ENCODE measurements at places on chromosomes 3 and 15.

DNA sequence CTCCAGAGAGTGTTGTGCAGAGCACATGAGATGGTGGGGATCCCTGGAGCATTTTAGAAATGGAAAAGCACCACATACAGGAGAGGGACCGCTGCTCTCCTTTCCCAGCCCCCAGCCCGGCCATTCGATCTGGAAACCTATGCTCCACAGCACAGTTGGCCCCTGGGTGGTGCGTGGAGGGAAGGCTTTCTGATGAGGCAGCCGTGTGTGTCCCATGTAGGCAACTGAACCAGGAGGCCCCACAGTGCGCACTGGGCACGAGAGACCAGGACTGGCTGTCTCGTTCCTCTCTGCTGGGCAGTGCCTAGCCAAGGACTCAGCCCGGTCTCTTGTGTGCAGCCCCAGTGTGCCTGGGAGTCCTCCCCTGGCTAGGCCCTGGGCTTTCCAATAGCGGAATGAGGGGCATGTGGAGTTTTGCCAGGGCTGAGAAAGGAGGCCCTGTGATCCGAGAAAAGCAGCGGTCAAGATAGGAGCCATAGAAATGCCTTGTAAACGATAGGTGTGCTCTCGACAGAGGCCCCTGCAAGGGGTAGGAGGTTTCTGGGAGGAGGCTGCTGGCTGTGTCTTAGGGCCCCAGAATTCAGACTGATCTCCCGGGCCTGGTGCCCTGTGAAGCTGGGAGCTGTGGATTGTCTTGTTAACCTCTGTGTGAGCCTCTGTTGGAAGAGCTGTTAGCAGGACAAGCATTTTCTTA, 39.0 kb downstream of the CHDH start:
- DNase-seq = no peak

DNA sequence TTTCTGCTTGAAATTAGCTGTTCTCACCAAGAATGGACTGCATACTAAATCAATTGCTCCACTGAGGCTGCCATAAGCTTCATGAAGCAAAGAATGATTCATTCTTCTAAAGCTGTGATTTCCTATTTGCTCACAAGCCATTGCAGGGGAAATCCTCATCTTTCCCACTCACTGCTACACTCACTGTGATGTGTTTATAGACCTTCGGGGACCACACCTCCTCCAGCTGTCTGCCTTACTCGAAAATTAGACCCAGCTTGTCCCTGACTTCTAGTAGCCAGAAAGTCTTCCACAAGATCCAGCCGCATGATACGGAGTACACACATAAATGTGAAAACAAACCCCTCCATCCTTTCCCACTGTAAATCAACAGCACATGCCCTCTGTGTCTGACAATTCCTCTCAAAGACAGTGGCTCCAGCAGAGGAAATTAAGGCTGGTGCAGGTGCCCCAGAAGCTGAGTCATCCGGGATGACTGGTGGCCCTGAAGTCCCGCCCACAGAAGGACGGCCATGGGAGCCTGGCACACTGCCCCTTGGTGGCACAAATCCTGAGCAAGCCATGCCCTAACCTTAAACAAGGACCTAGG, 172.0 kb downstream of the STT3B start:
- no peak for DNase-seq

DNA sequence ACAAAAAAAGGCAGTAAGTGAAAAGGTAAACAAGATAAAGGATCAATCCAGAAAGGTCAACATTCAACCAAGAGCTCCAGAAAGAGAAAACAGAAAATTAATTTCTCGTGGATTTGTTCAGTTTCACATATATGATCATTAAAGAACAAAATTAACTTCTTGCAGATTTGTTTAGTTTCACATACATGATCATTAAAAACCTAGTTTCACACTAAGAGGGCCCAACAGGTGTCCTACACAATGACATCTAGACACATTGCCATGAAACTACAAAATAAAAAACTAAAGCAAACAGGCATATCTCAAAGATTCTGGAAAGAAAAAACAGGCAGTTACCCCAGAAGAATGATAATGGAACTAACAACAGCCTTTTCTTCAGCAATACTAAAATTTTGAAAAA, 22.1 kb downstream of the PHC3 start:
- no peak for DNase-seq

DNA sequence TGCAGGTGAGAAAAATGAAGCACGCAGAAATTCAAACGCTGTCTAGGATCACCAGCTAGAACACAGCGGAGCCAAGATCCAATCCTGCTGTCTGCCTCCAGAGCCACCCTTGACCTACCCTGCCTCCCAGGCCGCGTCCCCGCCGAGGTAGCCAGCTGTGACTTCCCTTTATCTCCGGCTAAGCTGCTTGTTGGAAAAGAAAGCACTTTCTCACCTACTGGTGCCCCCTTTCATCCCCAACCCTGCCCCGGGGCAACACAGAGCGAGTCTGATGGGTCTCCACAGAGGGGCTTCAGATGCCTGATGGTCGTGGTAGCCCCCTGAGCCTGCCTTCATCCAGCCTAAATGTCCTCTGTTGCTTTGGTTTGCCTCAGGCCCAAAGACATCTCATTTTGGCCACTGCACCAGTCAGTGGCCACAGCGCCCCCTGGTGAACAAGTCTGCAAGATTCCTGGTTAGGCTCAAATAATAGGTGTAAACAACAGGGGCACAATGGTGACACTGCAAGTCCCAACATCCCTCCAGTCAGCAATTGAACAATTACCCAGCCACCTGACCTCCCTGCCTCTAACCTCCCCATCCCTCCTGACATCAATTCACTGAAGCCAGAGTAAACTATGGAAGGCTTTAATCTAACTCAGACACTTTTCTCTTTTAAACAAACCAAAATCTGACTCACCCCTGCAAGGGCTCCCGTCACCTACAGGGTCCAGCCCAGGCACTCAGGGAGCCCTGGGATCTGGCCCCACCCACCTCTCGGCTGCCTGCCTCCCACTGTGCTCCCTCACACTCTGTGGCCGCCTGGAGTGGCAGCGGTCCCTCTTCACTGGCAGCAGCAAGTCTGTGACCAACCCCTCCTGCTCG, 27.3 kb upstream of the BCL2L10 start:
- DNase-seq = peak; percentile 38

GRCh38 chr3:11513817-11514135, 129.9 kb downstream of the VGLL4 start:
- no peak for DNase-seq

DNA sequence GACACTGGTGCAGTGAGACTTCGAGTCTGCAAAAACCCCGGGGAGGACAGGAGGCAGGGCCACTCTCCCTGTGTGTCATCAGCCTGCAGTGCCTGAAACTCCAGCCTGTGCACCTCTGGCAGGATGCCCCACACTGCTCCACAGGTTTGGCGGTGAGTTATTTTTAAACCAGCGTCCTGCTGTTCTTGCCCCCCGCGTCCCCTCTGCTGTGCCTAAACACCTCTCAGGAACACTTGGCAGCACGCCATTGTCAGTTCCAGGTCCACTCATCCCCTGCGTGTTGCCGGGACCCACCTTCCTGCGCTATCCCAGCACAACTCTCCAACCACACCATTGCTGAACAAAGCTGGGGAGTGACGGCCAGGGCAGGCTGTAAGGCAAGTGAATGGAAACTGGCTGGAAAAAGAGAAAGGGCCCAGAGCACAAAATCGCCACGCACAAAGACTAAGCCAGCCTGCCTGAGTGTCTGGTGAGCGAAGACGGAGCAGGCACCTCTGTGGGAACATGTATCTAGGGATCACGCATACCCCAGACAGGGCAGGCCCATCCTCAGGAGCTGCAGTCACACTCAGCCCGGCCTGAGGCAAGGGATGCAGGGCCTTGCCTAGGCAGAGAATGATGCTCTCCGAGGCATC, 3.1 kb upstream of the PLA2G4F start:
- DNase-seq = no peak

Data from activated T-helper 1 cell treated with anti-CD3 and anti-CD28 coated beads, Interleukin-2, amount 50 U/mL, for 16 hours (primary cell).